GDM1 (cell line): ENCODE measurements at places on chromosomes 13 and 19.

DNA sequence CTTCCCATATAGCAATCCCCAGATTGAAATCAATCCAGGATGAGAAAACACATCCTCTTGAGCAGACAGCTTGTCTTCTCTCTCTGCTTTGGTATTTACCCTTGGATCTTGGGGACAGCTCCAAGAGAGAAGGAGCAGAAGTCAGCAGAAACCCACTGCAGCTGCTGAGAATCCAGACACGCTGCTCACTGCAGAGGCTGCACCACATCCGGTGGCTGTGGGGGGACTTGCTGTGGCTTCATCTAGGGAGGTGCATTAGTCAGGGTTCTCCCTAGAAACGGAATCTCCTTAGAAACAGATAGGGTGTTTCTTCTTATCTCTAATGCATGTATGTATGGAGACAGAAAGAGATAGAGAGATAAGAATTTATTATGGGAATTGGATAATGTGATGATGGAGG lies 2.7 kb downstream of the CYP4F12 start:
- DNase-seq = no peak

DNA sequence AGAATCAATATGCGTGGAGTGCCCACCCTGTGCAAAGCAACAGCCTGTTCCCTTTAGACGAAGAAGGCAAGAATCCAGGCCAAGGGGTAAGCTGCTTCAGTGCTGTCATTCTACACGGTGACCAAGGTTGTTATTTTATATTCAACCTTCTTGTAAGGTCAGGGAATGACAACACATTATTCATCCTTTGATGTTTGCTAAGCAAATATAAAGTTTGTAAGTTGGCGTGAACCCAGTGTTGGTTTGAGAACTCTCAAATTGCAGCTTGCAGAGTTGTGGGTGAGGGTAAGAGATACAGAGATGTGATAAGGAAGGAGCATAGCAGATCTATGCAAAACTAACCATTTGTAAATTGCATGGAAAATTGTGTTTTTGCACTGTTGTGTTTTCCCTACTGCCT lies 436.7 kb downstream of the FGF9 start:
- no peak for DNase-seq

DNA sequence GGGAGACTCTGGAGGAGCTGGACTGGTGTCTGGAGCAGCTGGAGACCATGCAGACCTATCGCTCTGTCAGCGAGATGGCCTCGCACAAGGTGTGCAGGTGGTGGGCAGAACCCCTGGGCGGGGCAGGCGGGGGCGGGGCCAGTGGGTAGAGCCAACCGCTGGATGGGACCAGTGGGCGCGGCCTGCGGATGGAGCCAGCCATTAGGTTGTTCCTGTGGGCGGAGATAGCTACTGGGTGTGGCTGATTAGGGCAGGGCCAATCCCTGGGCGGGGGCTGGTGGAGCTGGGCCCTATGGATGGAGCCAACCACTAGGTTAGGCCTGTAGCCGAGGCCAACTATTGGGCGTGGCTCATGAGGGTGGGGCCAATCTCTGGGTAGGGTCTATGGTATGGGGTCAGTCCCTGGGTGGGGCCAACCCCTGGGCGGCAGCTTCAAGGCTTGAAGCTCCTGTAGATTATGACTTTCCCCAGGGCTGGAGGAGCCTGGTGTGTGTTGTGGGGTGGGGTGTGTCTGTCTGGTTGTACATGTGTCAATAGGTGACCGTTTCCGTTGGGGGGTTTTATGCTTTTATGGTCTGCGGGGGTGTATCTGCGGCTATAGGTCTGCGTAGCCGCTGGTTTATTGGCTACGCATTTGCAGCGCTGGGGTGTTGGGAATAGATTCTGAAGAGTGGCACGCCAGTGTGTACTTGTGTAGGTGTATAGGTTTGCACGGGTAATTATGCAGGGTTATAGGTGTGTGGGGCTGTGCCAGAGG lies 30.7 kb downstream of the PDE4A start:
- DNase-seq = no peak

DNA sequence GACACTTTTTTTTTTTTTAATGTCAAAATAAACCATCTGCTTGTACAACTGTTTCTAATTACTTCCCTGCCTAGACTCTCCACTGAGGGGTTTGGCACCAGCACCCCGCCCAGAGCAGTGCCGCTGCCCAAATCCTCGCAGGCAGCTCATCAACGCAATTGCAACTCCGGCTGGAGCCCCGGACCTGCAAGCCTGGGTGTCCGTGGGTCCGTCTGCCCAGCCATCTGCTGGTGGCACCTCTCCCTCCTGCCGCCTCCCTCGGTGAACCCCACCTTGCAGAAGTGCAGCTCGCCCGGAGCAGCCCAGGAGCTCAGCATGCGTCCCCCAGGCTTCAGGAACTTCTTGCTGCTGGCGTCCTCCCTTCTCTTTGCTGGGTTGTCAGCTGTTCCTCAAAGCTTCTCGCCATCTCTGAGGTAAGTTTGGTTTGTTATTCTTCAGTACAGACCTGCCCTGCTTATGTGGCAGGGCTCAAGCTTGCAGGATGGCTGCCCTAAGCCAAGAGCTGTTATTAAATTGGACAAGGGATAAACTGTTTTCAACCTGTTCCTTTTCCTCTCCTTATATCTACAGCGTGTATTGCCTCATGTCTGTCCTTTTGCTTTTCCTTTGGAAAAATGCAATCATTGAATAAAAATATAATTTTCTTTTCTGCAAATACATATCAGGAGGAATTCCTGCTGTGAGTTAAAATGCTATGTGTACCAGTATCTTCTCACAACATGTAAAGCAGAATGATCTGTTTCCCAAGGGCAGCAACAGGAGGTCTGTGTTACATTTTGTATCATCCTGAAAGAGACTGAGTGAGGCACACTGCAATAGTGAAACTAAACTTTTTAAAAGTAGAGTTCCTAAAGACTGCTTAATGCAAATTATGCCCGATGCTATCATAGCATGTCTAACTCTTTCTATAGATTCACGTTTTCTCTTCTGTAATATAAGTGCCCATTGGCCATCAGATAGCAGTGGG lies at the start of gene ITGBL1:
ITGBL1 (plus strand) TSS at position 157 of the 967 bp plus-strand sequence; CDS start at position 316, 159 bp downstream.
- DNase-seq = no peak

- DNase-seq = no peak
Measured at GRCh38 chr13:102599426-102600012, 2.7 kb downstream of the TPP2 start.

- DNase-seq = no peak
Measured at GRCh38 chr19:1211494-1212234, 6.1 kb downstream of the STK11 start.

DNA sequence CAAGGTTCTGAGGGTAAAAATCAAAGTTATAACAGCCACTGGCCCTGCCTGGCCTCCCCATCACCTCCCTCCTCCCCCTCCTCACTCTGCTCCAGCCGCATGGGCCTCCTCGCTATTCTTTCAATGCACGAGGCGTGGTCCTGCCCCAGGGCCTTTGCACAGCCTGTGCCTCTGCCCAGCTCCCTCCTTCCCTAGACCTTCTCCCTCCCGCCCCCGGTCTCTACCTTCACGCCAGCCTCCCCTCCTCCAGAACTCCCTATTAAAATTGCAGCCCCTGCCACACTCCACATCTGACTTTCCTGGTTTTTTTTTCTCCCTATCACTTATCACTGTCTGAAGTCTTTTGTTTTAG lies 3.3 kb downstream of the RAX2 start:
- no peak for DNase-seq

GRCh38 chr19:23436944-23437343 lies 41.7 kb upstream of the ZNF91 start:
- no peak for DNase-seq

- no peak for DNase-seq
Measured at GRCh38 chr19:42419309-42419708, 7.9 kb downstream of the LIPE start.

DNA sequence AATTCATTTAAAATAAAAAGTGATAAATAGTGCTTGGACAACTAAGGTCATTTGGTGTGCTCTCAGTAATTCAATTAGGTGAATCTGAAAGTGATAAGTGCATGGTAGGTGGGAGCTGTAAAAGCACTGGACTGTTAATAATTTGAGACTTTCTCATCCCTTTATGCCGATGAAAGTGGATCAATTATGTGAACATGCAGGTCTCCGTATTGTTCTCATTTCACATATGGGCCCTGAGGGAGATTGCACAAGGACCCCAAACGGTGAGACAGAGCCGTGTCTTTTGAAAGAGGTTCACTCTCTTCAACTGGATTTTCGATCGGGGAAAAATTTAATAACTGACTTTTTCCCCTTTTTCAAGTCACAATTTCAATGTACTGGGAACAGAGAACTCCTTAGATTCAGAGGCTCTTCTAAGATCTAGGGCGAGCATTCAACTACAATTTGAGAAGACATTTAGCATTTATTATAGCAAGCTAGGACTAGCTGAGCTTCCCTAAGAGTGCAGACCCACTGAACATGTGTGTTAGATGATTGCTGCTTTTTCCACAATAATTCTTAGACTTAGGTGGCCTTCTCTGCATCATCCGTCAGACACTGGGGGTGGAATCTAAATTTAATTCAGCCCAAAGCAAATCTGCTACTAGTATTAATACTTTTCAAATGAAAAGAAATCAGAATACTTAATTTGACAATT lies 347.6 kb downstream of the OXGR1 start:
- DNase-seq = no peak
